ENCODE measurements at places on chromosomes 2 and 18. TPM values are rescaled to one million over a fixed set of nuclear protein-coding genes. Genes with fewer than 3 reads are reported as not detected.

Gene GYPC
- total RNA-seq = 39.3 TPM

Gene PRKCE
- total RNA-seq = 12.2 TPM

Gene ABCG5
- total RNA-seq = not detected

Gene FLACC1
- 1.3 TPM for total RNA-seq

Gene MERTK
- total RNA-seq = 0.69 TPM

Gene CCBE1
- 48.7 TPM for total RNA-seq

Gene TXNDC2
- not detected for total RNA-seq

Gene ADCYAP1
- not detected for total RNA-seq

Gene ANO7
- total RNA-seq = 1.0 TPM

Gene SLC11A1
- total RNA-seq = 0.13 TPM

Gene RSAD2
- total RNA-seq = 0.33 TPM

Gene LHCGR
- not detected for total RNA-seq

Gene C2orf15
- not detected for total RNA-seq

Gene SERPINB11
- not detected for total RNA-seq

Gene ANKRD30BL
- not detected for total RNA-seq

Gene C1QL2
- total RNA-seq = not detected

Gene MIB1
- 60.9 TPM for total RNA-seq

Gene RND3
- total RNA-seq = 647 TPM

Gene MYO3B
- 0.13 TPM for total RNA-seq

Gene SLC19A3
- 0.78 TPM for total RNA-seq

Gene SLC9A2
- not detected for total RNA-seq

All from smooth muscle cell of the pulmonary artery (primary cell).